Omental fat pad (tissue), 4 donors: ENCODE measurements at places on chromosomes 2 and 18.
A peak's percentile ranks its signal among the peaks of the same experiment; 100 is the strongest.

DNA sequence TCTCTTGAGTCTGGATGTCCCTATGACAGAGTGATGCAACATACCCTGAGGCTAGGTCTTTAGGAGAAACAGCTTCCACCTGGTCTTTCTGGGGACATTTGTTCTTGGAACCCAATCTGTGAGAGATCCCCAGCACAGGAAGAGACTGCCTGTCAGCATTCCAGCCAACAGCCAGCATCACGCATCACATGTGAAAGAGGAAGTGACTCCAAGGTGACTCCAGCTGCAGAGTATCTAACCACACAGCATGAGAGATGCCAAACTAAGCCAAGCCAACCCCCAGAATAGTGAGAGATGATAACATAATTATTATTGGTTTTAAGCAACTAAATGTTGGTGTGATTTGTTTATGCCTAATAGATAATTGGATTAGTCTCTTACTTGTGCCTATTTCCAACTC is 35.7 kb downstream of the C18orf63 start:
- no peak for DNase-seq

GRCh38 chr18:67183398-67183797 is 333.1 kb downstream of the DSEL start:
- DNase-seq, result no peak

- no peak for DNase-seq
Measured at GRCh38 chr2:156436497-156437085, 412 bp downstream of the GPD2 start.

DNA sequence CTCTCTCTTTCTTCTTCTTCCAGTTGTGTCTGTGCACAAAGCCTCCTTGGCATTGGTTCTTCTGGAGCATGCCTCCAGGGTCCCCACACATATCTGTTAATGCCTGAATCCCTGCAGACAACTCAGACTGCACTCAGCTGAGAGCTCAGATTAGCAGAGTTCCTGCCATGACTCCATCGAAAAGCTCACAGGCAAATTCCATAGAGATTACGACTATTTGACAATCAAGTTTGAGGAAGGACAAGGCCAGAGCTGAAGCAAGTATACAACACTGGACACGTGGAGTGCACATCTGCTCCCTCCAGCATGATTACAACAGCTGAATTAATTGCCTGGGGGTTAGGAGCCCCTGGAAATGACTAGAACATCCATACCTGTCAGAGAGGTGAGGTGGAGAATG is 190.7 kb downstream of the INSIG2 start:
- DNase-seq, result no peak

- no peak for DNase-seq
Measured at GRCh38 chr2:8693157-8693821, 11.4 kb downstream of the ID2 start.

DNA sequence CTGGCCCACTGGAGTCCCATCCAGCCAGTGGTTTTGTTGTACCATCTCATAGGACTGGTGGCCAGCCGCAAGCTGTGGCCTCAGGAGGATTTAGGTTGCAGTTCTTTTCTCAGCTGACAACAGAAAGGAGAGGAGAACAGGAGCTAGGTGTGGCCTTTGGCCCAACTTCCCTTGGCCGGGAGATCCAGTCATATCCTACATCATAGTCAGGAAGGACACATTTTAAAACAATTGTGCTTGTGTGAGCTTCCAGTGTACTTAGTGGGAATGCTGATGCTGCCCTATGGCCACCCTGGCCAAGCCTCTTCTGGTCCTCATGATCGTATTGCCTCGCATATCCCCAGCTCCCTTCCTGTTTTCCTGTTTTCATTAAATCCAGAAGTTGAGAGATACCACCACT is 98.1 kb downstream of the WDSUB1 start:
- DNase-seq, result no peak

GRCh38 chr2:134818321-134818720 is 20.1 kb upstream of the ACMSD start:
- no peak for DNase-seq

GRCh38 chr2:54771166-54771885 is 47.9 kb downstream of the EML6 start:
- no peak for DNase-seq

- no peak for DNase-seq
Measured at GRCh38 chr18:48983793-48984437, 33.1 kb upstream of the SMAD7 start.

- DNase-seq, result no peak
Measured at GRCh38 chr2:177037569-177037968, 175.0 kb upstream of the HNRNPA3 start.

- DNase-seq, result no peak
Measured at GRCh38 chr2:152062125-152063091, 36.4 kb downstream of the CACNB4 start.

GRCh38 chr18:60698901-60699300 is 326.3 kb upstream of the MC4R start:
- no peak for DNase-seq

GRCh38 chr2:1572638-1573037 is 159.4 kb downstream of the TPO start:
- peak; percentile 62 for DNase-seq

GRCh38 chr2:7724336-7724735 is 807.1 kb downstream of the RNF144A start:
- DNase-seq, result no peak
